Stimulated activated CD4-positive, alpha-beta T cell treated with anti-CD3 and anti-CD28 coated beads, Interleukin-15, amount 100 ng/mL, for 48 hours (primary cell): ENCODE measurements at places on chromosomes 2 and 18.

- DNase-seq = no peak
Measured at GRCh38 chr18:22709288-22710060, 223.7 kb upstream of the RBBP8 start.

- DNase-seq = no peak
Measured at GRCh38 chr2:11073251-11073650, 82.0 kb upstream of the SLC66A3 start.

GRCh38 chr2:10188211-10188610, 65.7 kb downstream of the RRM2 start:
- no peak for DNase-seq

DNA sequence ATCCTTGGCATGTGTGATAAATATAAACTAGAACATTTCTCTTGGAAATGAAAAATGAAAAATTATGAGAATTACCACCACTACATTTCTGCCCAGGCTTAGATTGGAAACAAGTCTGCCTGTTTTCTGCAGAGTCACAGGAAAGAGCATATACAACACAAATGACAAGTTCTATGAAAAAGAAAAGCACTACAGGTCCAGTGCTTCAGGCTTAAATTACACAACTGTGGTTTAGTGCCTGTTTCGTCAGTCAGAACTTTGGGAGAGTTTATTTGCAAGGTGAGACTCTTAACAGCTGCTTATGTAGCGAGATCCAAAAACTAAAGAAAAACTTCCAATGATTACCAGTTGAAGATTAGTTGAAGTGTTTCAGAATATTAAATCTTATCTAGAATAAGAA, 68.9 kb downstream of the RTN4 start:
- no peak for DNase-seq

DNA sequence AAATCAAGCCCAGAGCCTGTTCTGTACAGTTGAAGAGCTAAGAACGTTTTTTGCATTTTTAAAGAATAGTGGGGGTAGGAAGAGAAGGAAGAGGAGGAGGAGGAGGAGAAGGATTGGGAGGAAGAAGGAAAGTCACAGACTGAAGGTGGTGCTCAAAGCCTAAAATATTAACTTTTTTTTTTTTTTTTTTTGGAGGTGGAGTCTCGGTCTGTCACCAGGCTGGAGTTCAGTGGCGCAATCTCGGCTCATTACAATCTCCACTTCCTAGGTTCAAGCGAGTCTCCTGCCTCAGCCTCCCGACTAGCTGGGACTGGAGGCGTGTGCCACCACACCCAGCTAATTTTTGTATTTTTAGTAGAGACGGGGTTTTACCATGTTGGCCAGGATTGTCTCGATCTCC, 18.3 kb upstream of the KLHL29 start:
- DNase-seq = no peak

- DNase-seq = no peak
Measured at GRCh38 chr2:159904959-159905305, 106.9 kb upstream of the CD302 start.

DNA sequence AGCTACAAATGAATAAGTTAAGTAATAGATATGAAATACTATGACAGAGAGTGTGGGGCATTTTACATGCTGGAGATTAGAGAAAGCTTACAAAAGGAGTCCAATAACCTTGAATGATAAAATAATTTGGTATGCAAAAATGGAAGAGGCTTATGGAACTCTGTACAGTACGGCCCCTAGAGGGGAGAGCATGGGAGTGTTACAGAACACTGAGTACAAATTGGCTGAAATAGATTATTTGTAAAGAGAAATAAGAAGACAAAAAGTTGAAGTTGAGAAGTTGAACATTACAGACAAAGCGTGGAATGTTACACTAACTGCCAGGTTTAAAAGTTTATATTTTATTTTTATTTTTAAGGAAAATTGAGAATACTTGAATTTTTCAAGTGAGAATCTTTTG, 192.1 kb upstream of the DOK6 start:
- no peak for DNase-seq

DNA sequence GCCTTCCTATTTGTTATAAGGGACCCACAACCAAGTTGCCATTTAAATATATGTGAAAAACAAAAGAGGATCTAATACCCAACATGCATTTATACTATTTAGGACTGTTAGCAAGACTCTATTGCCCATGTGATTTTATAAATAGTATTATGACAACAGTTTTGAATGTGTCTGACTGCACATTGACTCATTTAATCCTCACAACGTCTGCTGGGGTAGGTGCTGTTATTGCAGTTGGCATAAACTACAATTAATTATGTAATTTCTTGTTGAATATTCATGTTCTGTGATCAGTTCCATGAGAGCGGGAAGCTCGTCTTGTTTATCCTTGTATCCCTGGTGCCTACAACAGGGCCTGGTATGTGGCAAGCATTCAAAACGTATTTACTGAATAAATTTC, 53.7 kb downstream of the SH2D6 start:
- no peak for DNase-seq

DNA sequence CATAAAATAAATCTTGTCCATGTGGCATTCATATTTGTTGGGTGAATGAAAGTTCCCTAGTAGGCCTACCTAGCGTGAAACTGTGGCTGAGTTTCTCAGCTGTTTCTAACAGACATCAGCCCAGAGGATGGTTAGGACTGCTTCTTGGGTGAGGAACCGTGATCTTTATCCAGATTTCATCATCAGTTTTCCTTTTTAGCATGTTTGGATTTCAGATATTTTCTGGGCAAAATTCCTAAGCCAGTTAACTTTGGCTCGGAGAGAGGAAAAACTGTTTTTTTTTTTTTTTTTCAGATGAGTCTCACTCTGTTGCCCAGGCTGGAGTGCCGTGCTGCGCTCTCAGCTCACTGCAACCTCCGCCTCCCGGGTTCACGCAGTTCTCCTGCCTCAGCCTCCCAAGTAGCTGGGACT, 53.5 kb downstream of the DGKD start:
- no peak for DNase-seq

DNA sequence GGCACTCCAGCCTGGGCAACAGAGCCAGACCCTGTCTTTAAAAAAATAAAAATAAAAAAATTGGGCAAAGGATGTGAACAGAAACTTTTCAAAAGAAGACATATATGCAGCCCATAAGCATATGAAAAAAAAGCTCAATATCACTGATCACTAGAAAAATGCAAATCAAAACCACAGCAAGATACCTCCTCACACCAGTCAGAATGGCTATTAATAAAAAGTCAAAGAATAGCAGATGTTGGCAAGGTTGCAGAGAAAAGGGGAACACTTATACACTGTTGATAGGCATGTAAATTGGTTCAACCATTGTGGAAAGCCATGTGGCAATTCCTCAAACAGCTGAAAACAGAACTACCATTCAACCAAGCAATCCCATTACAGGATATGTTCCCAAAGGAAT, 204.1 kb upstream of the SRD5A2 start:
- no peak for DNase-seq

GRCh38 chr2:74079522-74080341, 68.0 kb downstream of the BOLA3 start:
- no peak for DNase-seq

- no peak for DNase-seq
Measured at GRCh38 chr2:56185582-56186046, 1.8 kb downstream of the CCDC85A start.

GRCh38 chr2:146481629-146482028, 1363.2 kb upstream of the ACVR2A start:
- DNase-seq = no peak

DNA sequence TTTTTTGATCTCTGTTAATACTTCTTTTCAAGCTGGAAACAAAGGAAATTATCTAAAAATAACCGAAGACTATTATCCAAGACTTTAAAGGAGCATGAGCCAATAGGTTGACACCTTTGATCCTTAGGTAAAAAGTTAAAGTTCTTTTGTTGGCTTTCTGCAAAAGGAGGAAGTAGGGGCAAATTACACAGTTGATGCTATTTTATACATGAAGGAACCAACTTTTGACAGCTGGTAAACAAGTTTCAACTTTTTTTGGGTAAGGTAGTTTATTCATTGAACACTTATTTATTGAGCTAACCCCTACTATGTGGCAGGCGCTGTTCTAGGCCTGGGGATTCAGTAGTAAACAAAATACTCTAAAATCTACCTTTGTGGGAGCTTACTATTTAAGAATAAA, 66.6 kb upstream of the ZEB2 start:
- no peak for DNase-seq

- DNase-seq = no peak
Measured at GRCh38 chr2:143068509-143068908, 60.7 kb upstream of the ARHGAP15 start.

- no peak for DNase-seq
Measured at GRCh38 chr2:165957030-165957675, 3.6 kb upstream of the TTC21B start.

DNA sequence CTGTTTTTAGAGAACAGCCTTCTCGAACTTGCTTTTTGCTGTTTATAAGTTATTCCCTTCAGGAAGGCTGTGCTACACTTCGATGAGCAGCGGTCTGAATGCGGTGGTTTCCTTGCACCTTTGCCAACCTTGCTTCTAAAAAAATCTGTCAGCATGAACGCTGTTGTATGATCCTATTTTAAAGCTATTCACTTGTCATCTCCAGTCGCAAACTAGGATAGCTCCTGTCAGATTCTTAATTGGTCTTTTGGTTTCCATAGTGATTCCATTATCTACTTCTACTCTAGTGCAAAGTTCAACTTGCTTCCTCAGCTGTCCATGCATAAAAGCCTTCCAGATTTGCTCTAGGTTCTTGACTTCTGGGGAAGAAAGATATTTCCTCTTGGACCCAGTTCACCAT, 76.3 kb upstream of the GALNT3 start:
- DNase-seq = no peak

DNA sequence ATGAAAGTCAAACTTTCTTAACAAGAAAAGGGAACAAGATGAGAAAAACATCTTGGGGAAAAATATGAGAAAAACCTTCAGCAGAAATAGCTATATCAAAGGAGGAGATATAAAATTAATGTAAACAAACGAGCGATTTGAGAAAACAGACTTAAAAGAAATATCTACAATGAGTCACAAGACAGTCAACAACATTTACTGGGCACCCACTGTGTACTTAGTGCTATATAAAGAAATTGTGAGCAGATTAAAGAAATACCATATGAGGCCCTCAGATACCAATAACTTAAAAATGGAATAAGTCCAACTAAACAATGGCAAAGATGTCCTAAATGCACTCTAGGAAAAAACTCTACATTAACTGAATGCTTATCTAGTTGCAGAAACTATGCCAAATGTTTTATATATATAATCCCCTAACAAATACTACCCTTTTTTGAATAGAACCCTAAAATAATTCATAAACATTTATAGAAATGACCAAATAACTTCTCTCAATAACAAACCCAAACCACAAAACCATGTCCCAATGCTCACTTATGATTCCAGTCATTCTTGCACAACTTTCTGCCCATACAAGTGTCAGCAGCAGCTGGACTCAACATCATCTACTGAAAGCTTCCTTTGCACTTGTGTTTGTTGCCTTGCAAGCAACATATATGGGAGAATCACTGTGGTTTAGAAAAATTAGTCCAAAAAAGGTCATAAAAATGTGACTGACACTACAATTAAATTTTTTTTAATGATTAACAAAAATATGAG, 83.5 kb downstream of the COBLL1 start:
- no peak for DNase-seq

- DNase-seq = no peak
Measured at GRCh38 chr2:150689590-150689989, 202.1 kb upstream of the RND3 start.

DNA sequence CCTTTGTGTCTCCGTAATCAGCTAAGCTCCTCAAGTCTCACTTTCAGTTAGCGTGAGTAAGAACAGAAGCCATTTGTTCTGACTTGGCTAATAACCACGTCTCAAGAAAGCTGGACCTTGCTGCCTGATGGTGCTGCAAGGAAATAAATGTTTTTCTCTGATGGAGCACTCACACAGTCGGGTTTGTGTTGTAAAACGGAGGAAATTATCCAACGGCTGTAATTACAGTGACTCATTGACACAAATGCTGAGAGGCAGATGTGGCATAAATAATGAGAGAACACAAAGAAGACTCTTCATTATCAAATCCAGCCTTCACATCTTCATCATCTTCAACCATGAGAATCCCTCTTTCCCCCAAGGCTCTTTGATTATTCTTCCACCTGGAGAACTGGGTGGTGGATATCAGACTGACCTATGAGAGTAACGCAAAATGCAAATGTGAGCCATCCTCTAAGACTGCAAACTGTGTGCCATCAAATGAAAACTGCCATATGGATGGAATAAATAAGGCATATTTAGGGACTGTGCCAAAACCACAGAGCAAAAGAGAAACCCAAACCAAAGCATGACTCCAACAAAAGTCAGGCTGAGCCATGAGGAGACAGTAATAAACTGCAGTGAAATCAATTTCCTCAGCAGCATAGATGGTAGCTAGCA, 252.6 kb downstream of the RND3 start:
- DNase-seq = no peak

DNA sequence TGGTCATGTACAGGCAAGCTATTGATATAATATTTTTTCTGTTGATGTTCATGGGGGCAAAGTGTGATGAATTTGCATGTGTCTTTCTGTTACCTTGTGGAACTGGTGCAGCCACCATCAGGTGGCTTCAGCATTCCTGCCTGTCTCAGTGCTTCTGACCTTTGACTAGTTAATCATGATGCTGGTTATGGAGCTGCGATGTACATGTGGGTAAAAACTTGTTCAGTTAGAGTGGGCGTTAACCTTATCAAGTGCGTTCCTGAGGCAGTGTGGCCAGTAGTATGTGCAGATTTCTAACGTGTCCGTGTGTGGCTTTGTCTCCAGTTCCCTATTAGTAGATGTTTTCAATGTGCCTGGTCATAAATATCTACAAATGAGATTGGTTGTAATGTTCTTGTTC, 127.4 kb upstream of the ZSWIM2 start:
- no peak for DNase-seq

DNA sequence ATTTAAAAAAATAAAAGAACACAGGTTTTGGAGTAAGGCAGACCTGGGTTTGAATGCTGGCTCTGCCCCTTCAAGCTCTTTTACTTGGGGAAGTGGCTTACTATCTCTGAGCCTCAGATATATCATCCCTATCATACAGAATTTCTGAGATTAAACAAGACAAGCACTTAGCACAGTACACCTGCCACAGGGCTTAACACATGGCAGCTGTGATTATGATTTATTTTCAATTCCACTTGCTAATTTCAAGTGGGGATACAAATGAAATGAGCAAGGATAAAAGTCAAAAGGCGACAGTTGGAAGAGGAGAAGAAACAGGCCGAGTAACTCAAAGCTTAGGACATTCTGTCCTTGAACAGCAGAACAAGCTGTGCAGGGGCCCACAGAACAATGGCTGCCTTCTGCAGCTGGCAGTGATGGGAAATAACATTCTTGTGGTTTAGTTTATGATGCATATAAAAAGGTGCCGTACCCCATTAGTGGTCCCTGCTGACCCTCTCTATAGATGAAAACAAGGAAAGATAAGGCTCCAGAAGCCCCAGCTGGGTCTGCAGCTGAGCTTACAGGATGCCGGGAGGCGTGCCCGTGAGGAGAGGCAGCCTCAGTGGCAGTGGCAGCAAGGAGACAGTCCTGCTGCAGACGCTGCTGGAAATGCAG, 45.3 kb downstream of the KIF3C start:
- DNase-seq = no peak

DNA sequence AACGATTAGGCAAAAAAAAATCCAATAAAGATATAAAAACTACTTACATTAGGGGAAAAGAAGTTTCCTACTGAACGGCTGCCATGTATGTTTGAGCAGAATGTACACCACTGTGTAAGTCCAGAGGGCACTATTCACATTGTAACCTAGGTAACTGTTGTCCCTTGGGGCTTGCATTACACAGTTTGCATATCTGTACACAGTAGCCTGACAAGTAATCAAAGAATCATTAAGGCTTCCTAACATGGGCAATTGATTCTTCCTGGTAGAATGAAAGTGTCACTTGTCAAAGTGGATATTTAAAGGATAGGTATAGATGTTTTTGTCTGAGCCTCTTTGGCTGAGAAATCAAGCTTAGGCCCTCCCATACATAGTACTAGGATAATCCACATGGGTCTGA, 39.1 kb downstream of the PLEK start:
- no peak for DNase-seq
